Activated CD8-positive, alpha-beta memory T cell treated with anti-CD3 and anti-CD28 coated beads, Interleukin-2, amount 50 U/mL, for 48 hours (primary cell): ENCODE measurements at places on chromosomes 1 and 21.

DNA sequence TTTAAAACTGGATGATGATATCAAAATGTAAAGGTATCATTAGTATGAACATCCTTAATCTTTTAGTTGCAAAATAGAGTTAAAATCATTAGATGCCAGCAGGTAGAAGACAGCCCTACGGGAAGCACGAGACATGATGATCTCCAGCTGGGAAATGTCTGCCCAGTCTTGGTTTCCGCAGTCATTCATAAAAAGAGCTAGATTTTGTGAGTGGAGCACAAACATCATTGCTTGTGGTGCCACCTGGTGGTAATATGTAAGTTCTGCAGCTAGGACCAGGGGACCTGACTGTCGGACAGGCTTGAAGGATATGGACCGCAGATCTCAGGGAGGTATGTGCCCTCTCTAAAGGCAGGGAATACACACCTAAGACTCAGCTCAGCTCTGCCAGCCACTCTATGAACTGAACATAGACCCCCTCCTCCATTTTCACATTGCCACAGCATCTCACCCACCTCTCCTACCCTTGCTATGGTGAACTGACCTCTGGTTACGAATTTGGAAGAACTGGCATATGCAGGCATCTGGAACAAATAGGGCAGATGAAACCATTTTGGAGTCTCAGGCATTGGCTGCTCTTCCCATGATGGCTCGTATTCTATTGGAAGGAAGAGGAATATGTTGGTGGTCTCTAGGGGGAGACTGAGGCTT, 9.2 kb downstream of the FCMR start:
- no peak for DNase-seq

DNA sequence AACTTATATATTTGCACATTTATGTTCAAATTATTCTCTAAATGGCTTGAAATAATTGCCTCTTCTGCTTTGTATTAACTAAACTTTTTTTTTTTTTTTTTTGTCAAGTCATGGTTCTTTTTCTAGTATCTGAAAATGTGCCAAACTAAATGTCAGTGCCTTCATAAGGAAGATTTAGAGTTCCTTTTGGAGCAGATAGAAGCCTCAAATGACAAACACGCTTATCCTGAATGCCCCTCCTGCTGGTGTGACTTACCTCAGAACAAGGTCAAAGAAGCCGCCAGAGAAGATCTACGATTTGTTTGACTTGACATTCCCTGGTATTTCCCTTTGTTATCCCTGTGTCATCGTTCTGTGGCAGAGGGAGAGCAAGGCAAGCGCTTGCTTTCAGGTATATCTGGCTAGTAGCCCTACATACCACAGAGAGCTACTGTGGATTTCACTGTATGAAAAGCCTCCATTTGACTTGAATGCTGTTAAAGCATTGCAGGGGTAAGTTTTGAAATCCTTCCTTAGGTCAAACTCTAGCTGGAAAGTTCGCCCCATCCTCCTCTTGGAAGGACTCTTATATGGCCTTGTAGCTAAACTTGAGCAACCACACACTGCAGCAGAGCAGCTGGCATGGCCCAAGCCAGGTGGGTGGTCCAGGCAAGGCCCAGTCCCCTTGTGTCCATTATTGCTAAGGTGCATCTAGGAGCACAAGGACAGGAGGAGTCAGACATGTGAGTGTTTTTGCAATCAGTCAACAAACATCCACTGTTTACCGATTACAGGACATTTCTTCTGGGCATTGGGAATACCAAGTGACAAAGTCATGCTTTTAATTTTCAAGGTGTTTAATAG, 285.4 kb upstream of the USP25 start:
- DNase-seq, result no peak

DNA sequence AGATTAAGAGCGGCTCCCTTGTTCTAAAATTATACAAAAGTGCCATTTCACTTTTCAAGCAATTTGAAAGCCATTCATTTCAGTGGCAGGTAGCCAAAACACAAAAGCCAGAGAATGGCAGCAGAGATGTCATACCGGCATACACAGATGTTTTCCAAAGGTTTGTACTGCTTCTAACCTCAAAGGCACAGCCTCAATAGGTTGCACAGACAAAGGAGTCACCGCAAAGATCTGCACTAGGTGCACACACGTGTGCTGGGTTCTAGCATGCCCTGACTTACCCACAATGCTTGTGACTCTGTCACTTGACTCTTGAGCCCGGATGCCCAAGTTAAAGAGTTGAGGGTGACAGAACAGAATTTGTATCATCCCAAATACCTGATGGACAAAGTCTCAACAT, 448.9 kb upstream of the ADGRL2 start:
- DNase-seq, result no peak

GRCh38 chr1:67189953-67190352, 23.7 kb downstream of the IL23R start:
- DNase-seq, result no peak

DNA sequence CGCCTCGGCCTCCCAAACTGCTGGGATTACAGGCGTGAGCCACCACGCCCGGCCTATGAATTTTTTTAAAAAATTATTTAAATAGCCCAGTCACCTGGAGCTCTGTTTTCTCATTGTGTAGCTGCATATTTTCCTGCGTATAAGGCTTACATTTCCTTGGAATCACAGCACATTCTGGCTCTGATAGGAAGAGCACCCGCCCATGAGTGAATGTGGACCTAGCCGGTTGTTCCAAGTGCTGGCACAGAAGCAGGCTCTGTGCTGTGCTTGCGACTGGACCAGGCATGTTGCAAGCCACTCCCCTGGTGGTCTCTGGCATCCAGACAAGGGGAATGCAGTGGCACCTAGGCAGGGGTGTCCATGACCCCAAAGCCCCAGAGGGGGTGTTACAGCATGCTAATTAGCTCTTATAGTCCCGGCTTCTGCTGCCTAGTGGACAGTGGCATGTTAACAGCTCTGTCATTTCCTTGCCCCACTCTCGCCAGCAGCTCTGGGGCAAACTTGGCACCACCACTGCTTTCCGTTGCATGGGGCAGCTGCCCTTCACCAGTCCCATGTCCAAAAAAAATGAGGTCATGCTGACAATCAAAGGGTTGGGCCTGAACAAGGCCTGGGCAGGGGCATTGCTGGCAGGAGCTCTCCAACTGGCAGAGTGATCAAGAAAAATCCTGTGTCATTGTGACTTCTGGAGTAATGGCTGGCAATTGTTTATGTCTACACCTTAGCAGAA, 5.2 kb upstream of the VTCN1 start:
- no peak for DNase-seq

DNA sequence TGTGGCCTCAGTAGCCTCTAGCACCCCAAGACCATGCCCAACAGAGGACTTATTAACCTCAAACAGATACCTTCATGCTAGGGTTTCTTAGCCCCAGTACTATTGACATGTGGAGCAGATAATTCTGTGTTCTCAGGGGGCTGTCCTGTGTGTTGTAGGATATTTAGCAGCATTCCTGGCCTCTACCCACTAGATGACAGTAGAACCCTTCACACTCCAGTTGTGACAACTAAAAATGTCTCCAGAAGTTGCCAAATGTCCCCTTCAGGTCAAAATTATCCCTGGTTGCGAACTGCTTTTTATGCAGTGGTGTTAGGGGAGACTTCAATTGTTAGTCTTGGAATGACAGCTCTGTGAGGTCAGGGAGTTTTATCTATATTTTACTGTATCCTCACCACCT, 8.1 kb downstream of the KAZN start:
- DNase-seq, result no peak

- no peak for DNase-seq
These were observed 11.6 kb upstream of the PTPN7 start for GRCh38 chr1:202172015-202172355.

DNA sequence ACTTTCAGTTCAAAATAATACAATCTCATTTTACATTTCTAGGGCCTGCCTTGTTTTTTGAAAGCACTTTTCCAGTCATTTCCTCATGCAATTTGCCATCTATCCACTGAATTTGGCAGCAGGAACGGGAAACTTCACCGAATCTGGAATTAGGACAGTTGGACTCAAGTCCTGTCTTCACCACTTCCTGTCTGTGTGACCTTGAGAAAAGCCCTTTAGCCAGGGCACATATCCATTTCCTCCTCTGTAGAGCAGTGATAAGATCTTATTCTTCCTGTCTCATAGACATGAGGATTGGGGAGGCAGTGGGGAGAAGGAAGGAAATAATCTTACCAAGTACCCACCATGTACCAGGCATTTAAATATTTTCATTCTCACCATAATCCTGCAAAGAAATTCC, 12.0 kb downstream of the VAV3 start:
- no peak for DNase-seq

DNA sequence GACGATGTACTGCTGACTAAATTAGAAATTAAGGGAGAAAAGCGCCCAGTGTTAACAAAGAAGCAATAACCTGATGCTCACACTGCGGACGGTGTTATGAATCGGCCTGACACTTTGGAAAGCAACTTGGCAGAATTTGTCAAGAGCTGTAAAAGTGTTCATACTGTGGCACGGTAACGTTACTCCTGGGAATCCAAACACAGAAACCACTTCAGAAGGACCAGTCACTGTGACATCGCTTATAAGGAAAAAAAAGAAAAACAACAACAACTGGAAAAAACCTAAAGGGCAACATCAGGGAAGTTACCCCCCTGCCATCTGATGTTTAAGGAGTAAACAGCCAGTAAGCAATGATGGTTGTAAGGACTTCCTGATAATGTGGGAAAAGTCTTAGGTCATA, 27.7 kb downstream of the CAPZB start:
- DNase-seq, result no peak

- DNase-seq, result no peak
These were observed 5.1 kb upstream of the NEK7 start for GRCh38 chr1:198151688-198152087.

- DNase-seq, result no peak
These were observed 16.8 kb downstream of the ATP8B2 start for GRCh38 chr1:154342132-154342531.

GRCh38 chr1:63807046-63807445, 33.2 kb downstream of the ROR1 start:
- DNase-seq, result no peak

DNA sequence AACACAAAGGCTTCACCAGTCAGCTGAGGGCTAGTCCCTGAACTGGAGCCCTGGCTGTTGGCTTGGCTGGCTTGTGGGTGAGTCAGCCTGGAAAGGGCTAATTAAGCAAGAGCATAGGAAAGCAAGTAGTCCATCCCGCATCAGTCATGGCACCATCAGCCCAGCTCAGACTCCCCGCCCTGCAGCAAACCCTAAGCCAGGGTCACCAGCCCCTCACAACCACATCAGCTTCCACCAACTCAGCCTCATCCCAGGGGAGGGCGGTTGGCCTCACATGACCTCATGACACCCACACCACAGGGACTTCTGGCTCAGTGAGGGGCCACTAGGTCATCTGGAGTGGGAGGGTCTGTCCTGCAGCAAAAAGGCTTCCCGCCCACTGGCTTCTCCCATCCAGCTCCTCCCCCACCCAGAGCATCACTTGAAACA, 7.0 kb upstream of the SPATC1L start:
- peak; percentile 43 for DNase-seq

DNA sequence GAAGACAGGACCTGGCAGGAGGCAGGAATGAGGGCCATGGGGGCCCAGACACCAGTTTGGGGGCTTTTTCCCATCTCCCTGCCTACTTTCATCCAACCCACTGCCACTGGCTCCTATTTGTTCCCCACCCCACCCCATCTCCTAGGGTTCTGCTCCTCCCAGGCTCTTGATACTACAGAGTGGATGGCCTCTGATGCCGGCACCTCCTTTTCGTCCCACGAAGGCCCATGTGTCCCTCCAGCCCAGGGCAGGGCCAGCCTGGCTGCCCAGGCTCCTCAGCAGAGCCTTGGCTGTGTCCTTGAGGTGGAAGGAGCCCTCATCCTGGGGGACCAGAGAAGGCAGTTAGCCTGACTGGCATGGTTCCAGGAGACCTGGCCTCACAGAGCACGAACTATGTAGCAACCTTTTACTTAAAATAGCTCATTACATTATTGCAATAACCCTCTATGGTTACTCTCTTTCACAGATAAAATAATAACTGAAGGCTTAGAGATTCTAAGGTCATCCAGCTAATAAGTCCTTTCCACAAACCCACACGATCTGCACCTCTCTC, 3.5 kb downstream of the POMGNT1 start:
- no peak for DNase-seq

- no peak for DNase-seq
These were observed 374 bp downstream of the MAB21L3 start for GRCh38 chr1:116111524-116112021.

DNA sequence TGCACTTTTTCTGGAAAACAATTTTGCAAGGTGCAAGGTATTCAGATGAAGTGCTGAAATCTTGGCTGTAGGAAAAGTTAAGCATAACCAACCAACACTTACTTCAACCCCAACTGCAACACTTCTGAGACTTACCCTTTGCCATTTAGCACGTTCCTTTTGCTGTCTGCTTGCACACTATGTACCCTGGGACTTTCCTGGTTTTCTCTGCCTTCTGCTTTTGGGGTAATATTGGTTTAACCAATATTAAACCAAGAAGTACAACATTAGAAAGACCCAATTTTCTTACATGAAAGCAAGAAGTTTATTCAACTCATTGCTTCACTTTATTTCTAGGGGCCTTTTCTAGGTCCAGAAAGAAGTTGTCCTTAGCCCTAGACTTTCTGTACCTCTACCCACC, 193.0 kb downstream of the HLX start:
- DNase-seq, result no peak

- no peak for DNase-seq
These were observed 39.8 kb upstream of the SCAF4 start for GRCh38 chr21:31771685-31772084.

- no peak for DNase-seq
These were observed 48.6 kb downstream of the TMPRSS15 start for GRCh38 chr21:18354947-18355346.

DNA sequence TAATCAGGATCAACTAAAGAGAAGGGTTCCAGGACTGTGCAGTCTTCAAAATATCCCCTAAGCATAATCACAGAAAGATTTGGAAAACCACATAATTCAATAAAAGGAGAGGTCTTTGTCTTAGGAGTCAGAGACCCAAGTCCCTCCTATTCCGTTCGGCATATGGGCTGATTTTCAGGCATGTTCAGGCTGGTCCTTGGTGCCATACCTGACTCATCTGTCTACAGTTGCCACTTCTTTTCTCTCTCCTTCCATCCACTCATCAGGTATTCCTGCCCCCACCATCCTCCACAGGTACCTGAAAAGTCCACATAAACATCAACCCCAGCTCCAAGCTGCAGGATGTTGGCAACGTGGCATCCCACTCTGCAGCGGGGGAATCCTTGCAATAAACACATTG, 29.7 kb upstream of the RPL11 start:
- DNase-seq, result no peak

- DNase-seq, result no peak
These were observed 1.7 kb downstream of the MPZ start for GRCh38 chr1:161307892-161308638.

- DNase-seq, result peak; percentile 36
These were observed 22.7 kb downstream of the POFUT2 start for GRCh38 chr21:45264912-45265515.

DNA sequence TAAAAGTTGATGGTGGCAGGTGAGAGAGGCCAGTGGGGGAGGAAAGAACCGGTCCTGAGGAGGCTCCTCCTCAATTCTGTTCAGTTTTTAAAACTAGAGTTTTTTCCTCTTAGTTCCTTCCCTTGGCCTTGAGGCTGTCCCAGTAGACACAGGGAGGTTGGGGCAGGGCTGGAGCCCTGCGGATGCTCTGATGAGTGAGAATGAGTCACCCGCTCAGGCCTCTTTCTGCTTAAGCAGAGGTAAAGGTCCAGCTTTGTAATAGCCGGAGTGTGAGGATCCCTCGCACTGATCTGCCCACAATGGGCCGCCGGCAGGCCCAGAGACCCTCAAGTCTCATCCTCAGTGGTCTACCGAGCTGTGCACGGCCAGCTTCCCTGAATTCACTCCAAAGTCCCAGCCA, 49.6 kb upstream of the IRF2BP2 start:
- DNase-seq, result no peak

- no peak for DNase-seq
These were observed 21.1 kb downstream of the KCNN3 start for GRCh38 chr1:154848983-154849382.

- DNase-seq, result peak; percentile 83
These were observed at the start of gene ITGB2 for GRCh38 chr21:44920694-44921604. ITGB2 (minus strand) TSS chr21:44920899; CDS start chr21:44910782, 10,117 bp downstream.
